ENCODE measurements at places on chromosomes 4 and X. TPM values are rescaled to one million over a fixed set of nuclear protein-coding genes. Genes with fewer than 3 reads are reported as not detected.

- no peak for DNase-seq
These were observed 16.7 kb upstream of the MCF2 start for GRCh38 chrX:139724626-139725025.

GRCh38 chrX:119105826-119106225 lies 21.8 kb downstream of the KIAA1210 start:
- DNase-seq: no peak

DNA sequence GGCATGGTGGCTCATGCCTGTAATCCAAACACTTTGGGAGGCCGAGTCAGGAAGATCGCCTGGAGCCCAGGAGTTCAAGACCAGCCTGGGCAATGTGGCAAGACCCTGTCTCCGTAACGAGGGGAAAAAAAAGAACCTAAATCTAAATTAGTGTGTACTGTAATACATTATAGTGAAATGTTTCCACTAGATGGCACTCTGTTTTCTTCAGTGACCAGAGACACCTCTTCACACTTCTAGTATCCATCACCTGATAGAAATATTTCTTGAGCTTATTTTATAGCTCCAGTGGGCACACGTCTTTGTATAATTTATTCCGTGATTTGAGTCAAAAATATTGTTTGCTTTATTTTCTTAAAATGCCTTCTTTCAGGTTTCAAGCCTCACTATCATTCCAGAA lies 600.9 kb upstream of the DIPK2B start:
- no peak for DNase-seq

DNA sequence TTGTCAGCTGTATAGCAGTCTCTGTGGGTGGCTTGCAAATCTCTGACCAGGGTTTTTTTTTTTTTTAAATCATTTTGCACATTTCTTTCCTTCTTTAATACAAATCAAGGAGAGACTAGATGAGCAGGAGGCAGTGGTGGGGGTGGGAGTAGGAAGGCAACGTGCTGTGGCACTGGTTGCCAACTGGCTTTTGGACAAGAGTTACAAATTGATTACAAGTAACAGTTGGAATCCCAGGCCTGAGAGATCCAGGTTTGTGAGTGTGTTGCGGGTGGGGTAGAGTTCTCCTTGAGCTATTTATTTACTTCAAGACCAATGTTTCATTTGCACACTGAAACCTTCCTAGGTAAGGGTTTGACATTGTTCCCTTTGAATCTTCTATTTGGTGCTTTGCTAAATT lies 325.3 kb downstream of the AFF2 start:
- no peak for DNase-seq

HTN1 gene
- polyA plus RNA-seq: not detected

TEX13C gene
- not detected for polyA plus RNA-seq

IL21 gene
- not detected for polyA plus RNA-seq

- DNase-seq: no peak
These were observed 8.7 kb upstream of the TBC1D9 start for GRCh38 chr4:140764785-140765392.

- DNase-seq: no peak
These were observed at the start of gene RTL3 for GRCh38 chrX:78658845-78659744. RTL3 (minus strand) TSS chrX:78659328; CDS start chrX:78658420, 908 bp downstream.

DNA sequence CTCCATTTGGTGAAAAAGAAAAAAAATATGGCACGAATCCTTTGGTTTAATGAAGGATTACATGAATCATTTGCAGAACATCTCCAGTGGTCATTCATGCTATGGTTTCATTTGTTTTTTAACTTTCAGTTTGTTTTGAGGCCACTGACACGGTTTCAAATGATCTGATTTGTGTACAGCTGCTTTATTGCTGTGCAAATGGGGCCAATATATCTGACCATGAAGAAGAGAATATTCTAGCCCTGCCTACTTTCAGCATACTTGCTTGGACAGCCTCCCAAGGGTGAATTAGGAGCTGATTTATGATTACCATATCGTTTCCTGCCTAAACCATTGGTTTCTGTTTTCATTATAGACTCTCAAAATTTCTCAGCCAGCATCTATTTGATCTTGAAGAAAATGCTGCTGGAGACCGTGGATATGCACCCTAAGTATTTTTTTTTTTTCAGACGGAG lies 30.7 kb downstream of the SPARCL1 start:
- DNase-seq: no peak

FGD1 gene
- polyA plus RNA-seq: 0.07 TPM

DNA sequence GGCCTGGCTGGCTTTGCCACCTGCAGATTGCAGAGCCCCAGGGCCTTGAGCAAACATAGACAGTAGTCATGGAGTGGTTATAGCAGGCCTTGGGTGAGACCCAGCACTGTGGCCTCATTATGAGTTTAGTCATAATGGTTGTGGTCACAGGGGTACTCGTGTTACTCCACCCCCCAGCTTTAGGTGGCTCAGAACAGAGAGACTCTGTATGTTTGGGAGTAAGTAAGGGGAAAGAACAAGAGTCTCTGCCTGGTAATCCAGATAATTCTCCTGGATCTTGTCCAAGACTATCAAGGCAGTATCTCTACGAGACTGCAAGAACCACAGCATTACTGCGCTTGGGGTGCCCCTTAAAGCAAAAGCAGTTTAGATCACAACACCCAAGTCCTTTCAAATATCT lies 62.3 kb upstream of the SCRG1 start:
- DNase-seq: peak; percentile 75

GRCh38 chr4:125116431-125116830 lies 198.3 kb upstream of the FAT4 start:
- DNase-seq: no peak

GRCh38 chr4:102388611-102389010 lies 43.3 kb upstream of the SLC39A8 start:
- no peak for DNase-seq

FAM184B gene
- polyA plus RNA-seq: not detected

- DNase-seq: no peak
These were observed 12.8 kb upstream of the STBD1 start for GRCh38 chr4:76293772-76294171.

DNA sequence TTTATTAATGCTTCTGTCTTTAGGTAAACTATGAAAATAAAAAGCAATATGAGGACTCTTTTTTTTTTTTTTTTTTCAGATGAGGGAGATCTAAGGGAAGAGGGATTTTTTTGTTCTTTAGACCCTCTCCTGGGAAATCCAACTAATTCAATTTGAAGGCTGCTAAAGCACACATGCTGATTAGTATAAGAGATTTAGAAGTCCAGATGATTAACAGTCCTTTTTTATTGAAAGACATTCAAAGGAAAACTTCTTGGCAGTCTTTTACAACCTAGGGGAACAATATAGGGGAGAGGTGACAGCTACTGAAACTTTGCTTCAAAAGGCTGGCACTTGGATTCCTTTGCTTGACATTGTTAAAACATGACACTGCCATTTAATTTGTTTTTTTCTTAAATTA lies 602.5 kb downstream of the RAPGEF2 start:
- no peak for DNase-seq

GRCh38 chr4:70586841-70587240 lies 5.2 kb upstream of the AMBN start:
- no peak for DNase-seq

- peak; percentile 90 for DNase-seq
These were observed 1.6 kb downstream of the SLC49A3 start for GRCh38 chr4:687048-687970.

DNA sequence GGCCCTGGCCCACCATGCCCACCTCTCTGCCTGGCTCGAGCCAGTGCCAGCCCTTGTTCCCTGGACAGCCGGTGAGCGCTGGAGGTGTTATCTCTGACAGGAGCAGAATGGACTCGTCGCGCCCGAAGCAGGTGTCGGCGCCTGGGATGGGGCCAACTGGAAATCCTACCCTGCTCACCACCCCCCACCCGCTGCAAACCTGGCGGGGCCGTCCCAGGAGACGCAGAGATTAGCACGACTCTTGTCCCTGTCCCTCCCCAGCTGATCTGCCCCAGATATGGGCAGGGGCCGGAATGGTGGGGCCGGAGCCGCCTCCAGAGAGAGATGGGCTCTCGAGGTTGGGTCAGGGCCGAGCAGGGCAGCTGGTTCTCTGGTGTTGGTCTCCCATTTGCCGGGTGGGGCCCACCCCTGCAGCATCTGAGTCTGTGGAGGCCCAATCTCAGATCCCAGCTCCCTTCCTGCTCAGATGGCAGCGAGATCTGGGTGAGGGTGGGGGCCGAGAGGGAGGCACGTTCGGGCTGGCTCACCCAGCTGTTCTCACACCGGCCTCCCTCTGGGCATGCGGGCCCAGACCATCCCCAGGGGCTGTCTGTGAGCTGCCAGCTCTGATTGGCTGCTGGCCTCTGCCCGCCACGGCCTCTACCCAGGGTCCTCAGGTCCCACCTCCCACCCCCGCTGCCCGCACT lies 20.1 kb upstream of the FGFR3 start:
- no peak for DNase-seq

THAP9 gene
- 3.4 TPM for polyA plus RNA-seq

NWD2 gene
- not detected for polyA plus RNA-seq

NAP1L2 gene
- not detected for polyA plus RNA-seq

IQCM gene
- polyA plus RNA-seq: not detected

DNA sequence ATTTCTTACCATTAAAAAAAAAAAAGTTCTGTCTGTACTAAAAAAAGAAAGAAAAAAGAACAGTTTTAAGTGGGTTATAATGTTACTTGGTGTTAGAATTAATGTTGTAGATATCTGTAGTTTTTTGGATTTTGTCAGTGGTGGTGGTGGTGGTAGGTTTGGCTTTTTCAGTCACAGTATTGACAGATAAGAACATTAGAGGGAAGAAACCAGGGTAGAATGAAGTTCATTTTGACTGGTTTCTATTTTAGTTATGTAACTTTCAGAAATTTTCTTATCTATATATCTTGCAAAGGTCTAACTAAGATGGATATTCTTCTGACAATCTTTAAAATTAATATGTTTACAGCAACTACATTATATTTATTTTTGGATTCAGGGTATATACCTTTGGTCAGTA lies 105.4 kb downstream of the FBXW7 start:
- no peak for DNase-seq

DNA sequence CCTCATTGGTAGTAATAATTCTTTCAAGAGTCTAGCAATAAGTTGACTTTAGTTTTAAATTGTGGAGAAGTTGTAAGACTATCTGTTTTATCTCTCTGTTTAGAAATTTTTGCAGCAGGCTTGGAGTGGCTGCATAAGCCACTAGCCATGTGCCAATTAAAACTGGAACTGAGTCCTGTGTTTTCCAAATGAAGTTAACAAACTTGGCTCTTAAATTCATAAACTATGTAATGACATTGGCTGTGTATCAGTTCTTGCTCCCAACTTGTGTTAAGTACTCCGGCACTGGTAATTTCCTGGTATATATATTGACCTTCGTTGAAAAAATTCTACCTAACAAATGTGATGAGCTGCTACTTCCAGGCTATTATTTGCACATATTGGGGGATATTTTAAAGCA lies 420.4 kb downstream of the GBA3 start:
- no peak for DNase-seq

DOK7 gene
- polyA plus RNA-seq: not detected

DNA sequence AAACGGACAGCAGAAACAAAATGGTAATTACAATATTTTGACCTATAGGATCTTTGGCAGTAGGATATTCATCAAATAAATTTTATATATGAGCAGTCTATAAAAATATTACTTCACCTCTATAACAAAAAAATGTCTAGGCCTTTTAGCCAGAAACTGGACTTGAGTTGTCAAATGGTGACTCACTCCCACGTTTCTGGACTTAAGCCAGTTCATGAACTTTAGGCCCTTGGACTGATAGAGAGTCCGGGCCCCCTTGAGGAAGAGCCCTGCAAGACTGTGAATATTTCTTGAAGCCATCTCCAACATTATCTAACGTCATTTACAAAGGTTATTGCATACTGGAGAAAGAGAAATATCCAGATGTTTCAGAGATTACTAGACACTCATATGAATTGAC lies 106.8 kb upstream of the FAM47A start:
- DNase-seq: no peak

- DNase-seq: no peak
These were observed 993.0 kb upstream of the LCORL start for GRCh38 chr4:19014594-19014993.

DNA sequence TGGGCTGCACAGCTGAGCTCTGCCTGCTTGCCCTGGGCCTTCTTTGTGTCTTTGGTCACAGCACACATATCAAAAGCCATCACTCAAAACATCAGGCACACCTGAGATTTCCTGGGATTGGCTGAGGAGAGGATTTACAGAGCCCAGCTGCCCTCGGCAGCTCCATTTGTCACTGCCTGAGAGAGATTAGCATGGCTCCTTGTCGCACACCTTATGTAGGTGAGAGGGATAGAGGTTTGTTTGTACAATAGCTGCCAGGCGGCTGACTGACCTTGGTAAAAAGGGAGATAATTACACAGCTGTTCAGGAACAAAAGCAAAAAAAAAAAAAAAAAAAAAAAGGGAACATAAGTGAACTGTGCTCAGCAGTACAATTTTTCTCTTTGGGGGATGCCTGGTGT lies 63.2 kb downstream of the MGST2 start:
- no peak for DNase-seq

DNA sequence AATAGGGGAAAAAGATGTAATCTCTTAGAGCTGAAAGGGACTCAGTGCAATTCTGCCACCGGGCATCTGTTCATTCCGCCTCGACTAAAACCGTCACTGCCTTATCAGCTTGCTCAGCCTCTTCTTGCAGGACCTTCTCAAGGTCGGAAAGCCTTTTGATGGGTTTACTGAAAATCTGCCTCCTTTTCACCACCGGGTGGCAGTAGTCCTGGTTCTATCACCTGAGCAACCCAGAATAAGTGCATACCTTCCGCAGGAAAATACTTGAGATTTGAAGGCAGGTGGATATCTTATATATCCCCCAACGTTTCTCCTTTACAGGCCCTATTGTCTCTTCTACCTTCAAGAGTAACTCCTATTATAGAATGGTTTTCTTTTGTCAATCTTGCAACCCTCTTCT lies 103.4 kb upstream of the PAK3 start:
- peak; percentile 23 for DNase-seq

EXOC1L gene
- 1.1 TPM for polyA plus RNA-seq

HERC3 gene
- polyA plus RNA-seq: 7.0 TPM

PARM1 gene
- polyA plus RNA-seq: not detected

DNA sequence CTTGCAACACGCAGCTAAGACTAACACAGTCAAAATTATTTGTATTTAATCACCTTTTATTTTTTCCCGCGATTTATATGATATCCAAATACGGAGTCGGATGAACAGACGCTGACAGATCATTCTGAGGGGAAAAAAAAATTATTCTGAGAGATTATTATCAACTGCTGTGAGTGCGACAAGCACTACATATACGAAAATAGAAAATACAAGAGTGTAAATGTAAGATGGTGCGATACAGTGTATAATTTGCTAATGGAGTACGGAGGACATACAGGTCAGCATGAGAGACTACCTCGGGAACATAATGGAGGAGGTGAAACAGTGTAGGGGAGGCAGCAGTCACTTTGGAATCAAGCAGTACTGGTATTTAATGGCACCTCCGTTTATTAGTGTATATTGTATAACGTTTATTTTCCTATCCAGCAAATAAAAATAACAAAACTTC lies 2.8 kb upstream of the LIN54 start:
- no peak for DNase-seq
